Activated T-cell treated with anti-CD3 and anti-CD28 coated beads, Interleukin-2, amount 50 U/mL, for 72 hours (primary cell): ENCODE measurements at places on chromosomes 7 and 10. TPM values are rescaled to one million over a fixed set of nuclear protein-coding genes. Genes with fewer than 3 reads are reported as not detected.

The ANKRD61 gene
- not detected for total RNA-seq

The MSMB gene
- not detected for total RNA-seq

The DKK1 gene
- not detected for total RNA-seq

The OLAH gene
- 3.8 TPM for total RNA-seq

The CCM2 gene
- 109 TPM for total RNA-seq

The ZC3HAV1L gene
- 9.8 TPM for total RNA-seq

The ZNF438 gene
- 5.4 TPM for total RNA-seq

The MMRN2 gene
- total RNA-seq = 0.05 TPM

The STEAP1B gene
- total RNA-seq = 0.39 TPM

The SSC4D gene
- total RNA-seq = 1.0 TPM

- DNase-seq = no peak
These were observed 119.5 kb downstream of the RNF216 start for GRCh38 chr7:5661942-5662341.

- DNase-seq = no peak
These were observed 372.8 kb upstream of the CELF2 start for GRCh38 chr10:10644676-10645385.

GRCh38 chr10:93963434-93963833, 30.3 kb upstream of the PLCE1 start:
- no peak for DNase-seq

GRCh38 chr10:129743738-129744133, 220.3 kb downstream of the EBF3 start:
- DNase-seq = no peak

DNA sequence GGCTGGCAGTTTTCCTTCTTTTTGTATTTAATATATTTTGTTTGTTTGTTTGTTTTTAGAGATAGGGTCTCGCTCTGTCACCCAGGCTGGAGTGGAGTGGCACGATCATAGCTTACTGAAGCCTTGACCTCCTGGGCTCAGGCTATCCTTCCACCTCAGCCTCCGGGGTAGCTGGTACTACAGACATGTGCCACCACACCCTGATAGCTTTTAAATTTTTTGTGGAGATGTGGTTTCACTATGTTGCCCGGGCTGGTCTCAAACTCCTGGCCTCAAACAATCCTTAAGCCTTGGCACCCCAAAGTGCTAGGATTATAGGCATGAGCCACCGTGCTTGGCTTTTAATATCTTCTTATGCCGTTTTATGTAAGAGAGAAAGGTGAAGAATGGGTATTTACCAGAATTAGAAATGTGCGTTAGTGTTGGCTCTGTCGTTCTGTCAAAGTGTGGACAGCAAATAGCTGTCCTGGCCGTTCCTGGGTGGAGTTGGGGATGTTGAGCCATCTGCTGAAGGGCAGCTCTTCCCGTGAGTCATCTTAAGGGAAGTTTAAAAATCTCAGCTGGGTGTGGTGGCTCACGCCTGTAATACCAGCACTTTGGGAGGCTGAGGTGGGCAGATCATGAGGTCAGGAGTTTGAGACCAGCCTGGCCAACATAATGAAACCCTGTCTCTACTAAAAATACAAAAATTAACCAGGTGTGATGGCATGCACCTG, 14.8 kb downstream of the OGDH start:
- no peak for DNase-seq

DNA sequence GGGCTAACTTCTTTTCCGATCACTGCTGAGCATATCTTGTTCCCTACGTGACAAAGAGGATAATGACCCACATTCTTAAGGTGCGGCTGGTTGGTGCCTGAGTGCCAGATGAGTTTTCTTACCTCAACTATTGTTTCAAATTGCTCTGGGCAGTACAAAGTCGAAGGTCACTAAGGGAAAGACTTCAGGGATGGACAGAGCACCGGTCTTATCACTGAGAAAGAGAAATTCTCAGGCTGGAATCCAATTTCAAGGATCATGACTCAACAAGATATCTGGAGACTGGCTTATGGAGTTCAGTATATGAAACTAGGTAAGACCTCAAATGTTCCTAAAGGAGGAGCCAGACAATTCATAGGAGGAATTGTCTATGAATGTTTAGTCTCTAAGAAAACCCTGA, 780.3 kb downstream of the SUGCT start:
- no peak for DNase-seq

DNA sequence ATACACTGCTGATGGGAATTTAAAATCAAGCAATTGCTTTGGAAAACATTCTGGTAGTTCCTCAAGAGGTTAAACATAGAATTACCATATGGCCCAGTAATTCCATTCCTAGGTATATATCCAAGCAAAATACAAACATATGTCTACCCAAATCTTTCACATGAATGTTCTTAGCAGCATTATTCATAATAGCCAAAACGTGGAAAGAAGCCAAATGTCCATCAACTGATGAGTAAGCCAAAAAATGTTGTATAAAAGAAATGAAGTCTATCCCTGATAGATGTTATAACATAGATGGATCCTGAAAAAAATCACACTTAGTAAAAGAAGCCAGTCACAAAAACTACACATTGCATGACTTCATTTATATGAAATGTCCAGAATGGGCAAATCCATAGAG, 893.0 kb downstream of the SORCS3 start:
- DNase-seq = no peak

- no peak for DNase-seq
These were observed 6.3 kb upstream of the RHOBTB1 start for GRCh38 chr10:60950300-60950699.

GRCh38 chr7:30147785-30148184, 13.0 kb downstream of the MTURN start:
- DNase-seq = no peak

DNA sequence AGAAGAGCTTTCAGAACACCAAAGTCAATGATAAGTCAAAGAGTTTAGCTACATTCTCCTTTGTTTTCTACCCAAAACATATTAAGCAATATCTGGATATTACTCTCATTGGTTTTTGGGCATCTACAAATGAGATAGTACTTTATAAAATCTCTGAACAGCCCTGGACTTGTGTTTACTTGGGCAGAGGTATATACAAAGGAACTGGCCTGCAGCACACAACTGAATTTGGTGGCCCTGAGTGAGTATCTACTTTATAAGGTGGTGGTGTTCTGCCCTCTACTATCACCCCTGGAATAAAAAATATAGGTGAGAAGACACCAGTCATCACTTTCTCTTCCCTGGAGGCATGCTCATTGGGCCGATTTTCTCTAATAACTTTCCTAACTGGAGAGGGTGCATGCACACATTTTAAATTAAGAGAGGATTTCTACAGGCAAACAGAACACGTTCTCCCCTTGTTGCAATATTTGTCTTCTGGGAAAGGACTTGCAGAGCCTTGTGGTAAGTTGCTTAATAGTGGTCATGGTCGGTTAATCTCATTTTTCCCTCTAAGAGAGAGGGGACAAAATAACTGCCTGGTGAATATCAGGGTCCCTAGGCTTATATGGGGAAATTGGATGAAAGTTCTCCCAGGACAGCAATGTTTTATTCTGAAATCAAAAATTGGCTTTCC, 41.1 kb downstream of the OTUD1 start:
- DNase-seq = no peak

GRCh38 chr10:12873172-12873571, 128.3 kb downstream of the CCDC3 start:
- DNase-seq = no peak

DNA sequence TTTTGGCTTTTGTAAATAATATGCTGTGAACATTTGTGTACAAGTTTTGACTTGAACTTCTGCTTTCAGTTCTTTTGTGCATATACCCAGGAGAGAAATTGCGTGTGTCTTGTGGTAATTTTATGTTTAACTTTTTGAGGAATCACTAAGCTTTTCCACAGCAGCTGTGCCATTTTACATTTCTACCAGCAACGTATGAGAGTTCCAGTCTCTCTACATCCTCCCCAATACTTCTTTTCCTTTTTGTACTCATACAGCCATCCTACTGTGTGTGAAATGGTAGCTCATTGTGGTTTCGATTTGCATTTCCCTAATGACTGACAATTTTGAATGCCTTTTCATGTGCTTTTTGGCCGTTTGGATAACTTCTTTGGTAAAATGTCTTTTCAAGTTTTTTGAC, 66.3 kb upstream of the INHBA start:
- DNase-seq = no peak

- no peak for DNase-seq
These were observed 272.5 kb downstream of the DGKB start for GRCh38 chr7:14630048-14630447.

DNA sequence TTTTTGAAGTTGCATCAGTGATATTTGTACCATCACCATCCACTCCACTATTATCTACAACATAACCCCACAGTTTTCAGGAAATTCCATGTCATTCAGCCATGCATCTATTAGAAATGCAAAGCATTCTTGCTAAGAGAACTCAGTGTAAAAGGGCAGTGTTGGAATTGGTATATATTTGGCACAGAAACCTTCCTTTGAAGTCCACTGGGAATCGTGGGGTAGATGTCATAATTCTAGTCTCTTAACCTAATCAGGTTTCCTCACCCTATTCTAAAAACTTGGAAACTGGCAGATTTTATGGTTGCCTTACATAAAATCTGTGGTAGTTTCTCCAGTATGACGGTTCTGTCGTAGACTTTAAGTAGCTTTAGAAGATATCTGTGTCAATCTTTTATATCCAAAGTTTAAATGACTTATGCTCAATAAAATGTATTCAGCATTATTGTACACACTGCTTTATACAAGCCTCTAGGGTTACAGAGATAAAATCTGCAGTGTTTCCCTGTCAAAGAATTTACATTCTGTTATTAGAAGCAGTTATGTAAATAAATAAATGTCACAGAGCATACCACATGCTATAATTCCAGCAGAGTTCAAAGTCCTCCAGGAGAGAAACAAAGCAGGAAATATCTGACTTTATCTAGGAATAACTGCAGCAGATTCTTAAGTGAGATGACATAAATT, 704.4 kb upstream of the CELF2 start:
- DNase-seq = no peak

- no peak for DNase-seq
These were observed 13.2 kb downstream of the ZNF488 start for GRCh38 chr10:47370878-47371277.

- no peak for DNase-seq
These were observed 116.3 kb upstream of the PPP2R2D start for GRCh38 chr10:131784363-131785120.

- no peak for DNase-seq
These were observed 24.4 kb upstream of the ELN start for GRCh38 chr7:74003621-74004020.

GRCh38 chr7:70436790-70437350, 695.1 kb upstream of the GALNT17 start:
- DNase-seq = no peak

DNA sequence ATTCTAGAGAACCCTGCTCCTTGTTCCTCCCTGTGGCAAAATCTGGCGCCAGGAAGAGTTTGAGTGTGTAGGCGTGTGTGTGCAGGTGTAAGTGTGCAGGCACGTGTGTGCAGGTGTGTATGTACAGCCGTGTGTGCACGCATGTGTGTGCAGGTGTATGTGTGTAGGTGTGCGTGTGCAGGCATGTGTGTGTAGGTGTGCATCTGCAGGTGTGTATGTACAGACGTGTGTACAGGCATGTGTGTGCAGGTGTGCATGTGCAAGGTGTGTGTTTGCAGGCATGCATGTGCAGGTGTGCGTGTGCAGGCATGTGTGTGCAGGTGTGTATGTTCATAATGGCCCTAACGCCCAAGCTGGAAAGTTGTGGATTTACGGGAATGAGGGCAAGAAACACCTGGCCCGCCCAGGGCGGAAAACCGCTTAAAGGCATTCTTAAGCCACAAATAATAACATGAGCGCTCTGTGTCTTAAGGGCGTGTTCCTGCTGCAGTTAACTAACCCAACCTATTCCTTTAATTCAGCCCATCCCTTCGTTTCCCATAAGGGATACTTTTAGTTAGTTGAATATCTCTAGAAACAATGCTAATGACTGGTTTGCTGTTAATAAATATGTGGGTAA, 34.1 kb downstream of the KCTD7 start:
- no peak for DNase-seq
